Stimulated activated CD8-positive, alpha-beta memory T cell treated with anti-CD3 and anti-CD28 coated beads, Interleukin-15, amount 100 ng/mL, for 4 hours (primary cell): ENCODE measurements at places on chromosomes 16 and 17.
A peak's percentile ranks its signal among the peaks of the same experiment; 100 is the strongest.

DNA sequence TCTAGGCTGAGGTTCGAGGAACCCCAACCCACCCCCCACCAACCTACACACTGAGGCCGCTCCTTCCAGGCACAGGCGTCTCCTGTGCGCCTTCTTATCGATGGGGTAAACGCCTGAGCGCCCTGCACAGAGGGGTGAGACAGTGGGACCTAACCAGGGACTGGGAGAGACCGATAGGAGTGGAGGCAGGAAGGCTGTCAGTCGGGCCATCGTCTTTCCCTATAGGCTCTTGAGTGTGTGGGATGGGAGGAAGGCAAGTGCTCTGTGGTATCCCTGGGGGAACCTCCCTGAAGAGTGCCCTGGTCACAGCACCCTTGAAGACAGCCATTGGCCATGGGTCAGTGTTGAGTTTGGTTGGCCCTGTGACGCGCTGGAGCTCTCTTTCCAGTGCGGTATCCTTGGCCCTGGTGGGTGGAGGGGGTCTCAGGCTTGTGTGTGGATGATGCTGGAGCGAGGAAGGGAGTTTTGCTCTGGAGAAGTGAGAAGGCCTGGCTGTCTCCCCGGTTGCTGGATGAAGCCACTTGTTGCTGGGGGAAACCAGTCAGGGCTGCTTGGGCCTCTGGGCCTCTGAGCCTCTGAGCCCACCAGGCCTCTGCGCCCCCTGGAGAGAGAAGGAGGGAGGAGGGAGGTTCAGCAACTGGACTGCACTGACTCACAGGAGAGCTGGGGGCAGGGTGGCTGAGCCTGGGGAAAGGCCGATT is 1.7 kb downstream of the GPRC5C start:
- no peak for DNase-seq

DNA sequence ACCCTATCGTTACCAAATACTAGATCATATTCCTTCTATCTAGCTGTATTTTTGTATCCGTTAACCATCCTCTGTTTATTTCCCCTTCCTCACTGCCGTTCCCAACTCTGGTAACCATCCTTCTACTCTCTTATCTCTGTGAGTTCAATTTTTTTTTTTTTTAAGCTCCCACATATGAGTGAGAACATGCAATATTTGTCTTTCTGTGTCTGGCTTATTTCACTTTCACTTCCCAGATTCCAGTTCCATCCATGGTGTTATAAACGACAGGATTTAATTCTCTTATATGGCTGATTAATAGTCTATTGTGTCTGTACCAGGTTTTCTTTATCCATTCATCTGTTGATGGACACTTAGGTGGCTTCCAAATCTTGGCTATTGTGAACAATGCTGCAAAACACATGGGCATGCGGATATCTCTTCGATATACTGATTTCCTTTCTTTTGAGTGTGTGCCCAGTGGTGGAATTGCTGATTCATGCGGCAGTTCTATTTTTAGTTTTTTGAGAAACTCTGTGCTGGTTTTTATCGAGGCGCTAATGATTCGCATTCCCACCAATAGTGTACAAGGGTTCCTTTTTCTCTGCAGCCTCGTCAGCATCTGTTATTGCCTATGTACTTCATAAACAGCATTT is 599.6 kb downstream of the TMEM114 start:
- DNase-seq: no peak

DNA sequence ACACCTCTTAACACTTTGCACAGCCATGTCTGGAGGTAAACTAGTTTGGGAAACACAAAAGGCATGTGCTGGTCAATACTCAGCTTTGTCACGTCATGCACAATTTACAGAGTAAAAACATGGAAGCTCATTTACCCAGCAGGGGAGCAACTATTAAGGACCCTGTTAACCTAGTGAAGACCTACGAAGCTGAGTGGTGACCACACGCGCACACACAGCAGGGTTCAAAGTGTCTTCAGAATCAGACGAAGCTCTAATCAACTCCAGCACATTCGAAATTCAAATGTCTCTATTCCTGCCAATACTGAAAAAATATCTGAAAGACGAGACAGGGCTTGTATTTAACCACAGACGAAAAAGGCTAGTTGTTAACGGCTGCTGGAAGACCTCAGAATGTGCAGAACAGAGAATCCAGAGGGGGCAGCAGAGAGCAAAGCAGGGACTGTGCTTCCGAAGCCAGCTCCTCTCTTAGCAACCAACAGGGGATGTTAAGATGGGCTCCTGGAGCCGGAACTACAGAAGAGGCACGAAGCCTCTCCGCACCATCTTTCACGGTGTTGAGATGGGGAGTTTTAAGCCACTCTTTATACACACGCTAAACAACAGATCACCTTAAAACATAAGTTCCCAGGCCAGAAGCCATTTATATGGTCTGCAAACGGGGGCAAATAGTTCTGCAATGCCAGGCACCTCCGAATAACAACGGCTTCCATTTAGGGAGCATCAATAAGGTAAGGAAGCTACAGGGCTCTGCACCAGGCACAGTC is 45.7 kb downstream of the CMTM4 start:
- DNase-seq: peak; percentile 23

GRCh38 chr17:76541739-76542454 is 2.1 kb downstream of the PRCD start:
- DNase-seq: no peak

GRCh38 chr16:561413-561794 is 1.2 kb downstream of the PRR35 start:
- DNase-seq: no peak
